ENCODE measurements at places on chromosomes 12 and 14.

DNA sequence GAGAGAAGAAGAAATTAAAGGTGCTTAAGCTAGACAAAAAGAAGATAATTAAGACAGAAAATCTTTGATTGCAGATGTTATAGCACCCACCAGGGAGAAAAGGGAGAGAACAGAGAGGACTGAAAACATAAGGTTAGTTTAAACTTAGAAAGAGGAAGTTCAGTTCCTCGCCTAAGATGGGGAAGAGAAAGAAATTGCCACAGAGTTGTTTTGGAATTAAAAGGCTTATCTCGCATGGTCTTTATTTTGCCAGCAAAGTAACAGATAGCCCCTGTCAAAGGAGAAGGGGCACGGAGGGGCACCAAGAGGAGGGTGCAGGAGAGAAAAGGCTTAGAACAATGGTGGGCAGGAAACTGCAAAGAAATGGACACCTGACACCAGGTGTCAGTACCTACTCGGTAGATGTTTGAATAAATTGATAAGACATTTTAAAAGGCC, 17.8 kb upstream of the OXA1L start:
- no peak for DNase-seq

DNA sequence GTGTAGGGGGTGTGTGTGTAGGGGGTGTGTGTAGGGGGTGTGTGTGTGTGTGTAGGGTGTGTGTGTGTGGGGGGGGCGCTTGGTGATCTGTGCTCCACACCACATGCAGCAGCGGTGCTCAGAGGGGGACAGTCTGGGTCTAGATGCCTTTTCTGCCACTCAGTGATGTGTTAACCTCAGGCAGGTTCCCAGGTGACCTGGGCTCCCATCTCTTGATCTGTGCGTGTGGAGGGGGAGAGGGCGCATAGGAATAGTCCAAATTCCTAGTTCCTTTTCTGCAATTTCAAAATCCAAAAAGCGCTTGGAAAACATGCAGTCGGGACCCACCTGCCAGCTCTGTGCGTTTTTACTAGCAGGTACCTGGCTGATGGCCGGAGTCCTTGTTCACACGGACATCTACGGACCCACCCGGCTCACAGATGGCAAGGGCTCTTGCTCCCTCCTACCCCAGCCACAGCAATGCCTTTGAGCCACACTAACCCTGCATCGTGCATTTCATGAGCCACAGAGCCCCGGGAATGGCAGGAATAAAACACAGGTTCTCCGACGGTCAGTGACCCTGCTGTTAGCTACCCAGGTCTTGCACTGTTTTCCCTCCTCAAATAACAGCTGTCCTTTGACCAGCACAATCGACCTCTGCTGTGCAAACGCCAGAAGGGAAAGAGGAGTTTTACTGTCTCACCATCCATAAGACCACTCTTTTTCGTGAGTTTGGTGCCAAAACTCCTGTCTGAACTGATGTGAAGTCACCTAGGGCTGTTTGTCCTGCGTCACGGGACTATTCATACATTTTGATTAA, 120.8 kb downstream of the GLT1D1 start:
- DNase-seq, result no peak

DNA sequence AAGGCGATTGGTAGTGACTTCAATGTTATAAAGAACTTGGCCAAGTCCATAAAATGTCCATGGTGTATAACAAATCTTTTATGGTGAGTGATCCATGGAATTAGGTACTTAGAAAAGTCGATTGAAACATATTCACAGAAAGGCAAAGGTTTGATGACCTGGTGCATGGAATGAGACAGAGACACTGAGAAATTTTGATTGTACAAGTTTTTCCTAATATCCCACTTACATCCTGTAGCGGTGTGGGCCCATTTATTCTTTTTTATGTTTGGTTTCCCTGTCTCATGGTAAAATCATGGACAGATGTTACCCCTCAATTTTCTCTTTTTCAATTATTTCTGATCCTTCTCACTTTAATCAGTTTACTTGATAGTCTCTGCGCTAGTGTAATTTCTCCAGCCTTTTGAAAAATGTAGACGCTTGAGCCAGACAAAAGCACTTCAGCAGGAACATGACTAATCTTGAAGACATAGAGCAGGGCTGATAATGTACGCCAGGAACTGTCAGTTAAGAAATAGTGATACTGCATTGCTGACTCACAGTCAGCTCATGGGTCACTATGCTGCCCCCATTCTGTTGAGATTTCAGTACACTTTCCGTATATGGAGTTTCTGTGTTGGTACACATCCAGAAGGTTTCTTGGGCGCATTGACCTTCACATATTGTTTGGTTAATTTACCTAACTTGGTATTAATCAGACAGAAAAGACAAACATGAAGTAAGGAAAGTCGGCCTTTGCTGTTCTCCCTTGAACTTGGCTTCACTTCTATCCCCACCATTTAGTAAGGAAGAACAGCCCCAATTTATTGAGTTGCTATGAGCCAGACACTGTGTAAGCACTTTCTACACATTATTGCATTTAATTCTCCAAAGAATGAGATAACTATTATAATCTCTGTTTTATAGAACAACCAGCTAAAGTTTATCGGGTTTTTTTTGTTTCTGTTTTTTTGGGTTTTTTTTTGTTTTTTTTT, 841.7 kb downstream of the DIO2 start:
- no peak for DNase-seq

DNA sequence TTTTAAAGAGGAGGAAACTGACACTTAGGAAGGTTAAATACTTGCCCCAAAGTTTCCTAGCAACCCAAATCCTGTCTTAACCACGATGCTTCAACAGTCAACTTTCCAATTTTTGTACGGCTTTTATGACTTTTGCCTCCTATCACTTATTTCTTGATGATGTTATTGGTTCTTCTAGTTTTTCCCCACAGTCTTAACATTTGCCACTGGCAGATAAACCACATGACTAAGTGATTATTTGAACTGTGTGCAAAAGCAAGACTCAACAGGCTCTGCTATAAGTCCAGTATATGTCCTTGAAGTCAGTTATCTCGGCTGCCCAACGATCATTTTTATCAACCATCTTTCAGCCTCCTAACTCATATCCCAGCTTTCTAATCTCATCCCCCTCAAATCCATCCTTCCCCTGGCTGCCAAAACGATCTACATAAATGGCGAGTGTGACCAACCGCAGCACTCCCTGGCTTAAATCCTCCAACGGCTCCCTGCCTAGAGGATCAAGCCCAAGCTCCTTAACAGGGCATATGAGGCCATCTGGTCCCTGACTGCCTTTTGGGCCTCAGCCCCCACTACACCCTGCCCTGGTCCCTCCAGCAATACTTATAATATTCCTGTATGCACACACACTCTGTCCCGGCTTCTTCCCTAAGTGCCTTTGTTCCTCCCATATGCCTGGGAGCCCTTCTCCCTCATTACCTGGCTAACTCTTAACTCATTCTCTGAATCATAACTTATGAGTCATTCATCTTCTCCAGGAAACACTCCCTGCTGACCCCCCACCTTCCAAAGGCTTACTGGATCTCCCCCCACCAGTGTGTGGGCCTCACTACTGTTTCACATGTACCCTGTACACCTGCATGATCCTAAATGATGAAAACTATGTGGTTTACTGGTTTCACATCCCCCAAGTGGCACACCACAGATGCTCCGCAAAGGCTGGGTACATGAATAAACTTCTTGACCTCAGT, 8.8 kb downstream of the VPS37B start:
- no peak for DNase-seq

- DNase-seq, result no peak
These were observed 2.1 kb upstream of the RNASE13 start for GRCh38 chr14:21036751-21037150.

GRCh38 chr14:67971627-67972625, 152.3 kb downstream of the RAD51B start:
- DNase-seq, result no peak

GRCh38 chr12:70449074-70449752, 83.1 kb downstream of the KCNMB4 start:
- DNase-seq, result no peak

DNA sequence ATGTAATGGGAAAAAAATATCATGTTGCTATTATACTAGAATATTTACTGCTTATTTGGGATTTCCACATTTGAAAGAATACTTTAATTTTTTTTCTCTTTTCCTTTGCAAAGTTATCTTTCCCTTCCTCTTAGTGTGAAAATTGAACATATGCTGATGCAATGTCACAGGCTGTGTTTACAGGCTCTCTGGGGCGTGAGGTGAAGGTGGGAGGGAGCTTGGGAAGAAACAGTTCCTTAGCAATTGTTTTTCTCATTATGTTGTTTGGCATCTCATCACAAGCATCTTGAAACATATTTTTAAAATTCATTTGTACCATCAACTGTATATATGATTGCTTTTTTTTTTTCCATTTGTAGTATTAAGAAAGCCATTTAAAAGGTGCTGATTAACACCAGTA, 47.9 kb upstream of the NAV3 start:
- no peak for DNase-seq

DNA sequence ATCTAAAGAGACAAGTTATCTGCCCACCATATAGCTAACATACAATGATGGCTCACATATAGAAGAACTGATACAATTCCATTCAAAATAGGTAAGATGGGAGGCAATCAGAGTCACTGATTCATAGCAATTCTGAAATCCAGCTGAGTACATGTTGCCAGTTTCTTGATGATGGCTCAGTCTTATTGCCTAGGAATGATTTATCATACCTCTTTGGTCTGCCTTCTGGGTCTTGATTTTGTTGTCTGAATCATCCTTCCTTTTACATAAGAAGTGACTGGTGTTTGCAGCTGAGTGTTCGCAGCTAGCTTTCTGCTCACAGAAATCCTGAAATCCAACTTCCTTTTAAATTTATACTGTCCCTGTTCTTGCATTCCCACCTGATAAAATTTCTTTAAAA, 463.2 kb upstream of the MGAT4C start:
- no peak for DNase-seq

DNA sequence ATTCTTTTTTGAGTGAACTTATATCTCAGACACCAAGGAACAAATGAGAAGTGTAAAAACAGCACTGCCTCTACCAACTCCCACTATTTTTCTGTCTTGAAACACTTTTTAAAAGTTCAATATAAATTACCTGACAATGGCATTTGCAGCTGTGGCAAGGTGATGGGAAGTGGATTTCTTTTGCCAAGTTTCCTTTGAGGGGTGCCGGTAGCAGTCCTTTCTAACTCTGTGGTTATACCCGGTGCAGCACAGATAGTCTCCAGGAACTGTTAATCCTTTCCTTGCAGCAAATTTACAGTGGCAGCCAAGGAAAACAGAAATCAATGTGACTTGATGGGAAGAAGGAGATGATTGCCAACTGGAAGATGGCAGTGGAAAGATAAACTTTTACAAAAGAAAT, 243.7 kb downstream of the BCAT1 start:
- DNase-seq, result no peak

DNA sequence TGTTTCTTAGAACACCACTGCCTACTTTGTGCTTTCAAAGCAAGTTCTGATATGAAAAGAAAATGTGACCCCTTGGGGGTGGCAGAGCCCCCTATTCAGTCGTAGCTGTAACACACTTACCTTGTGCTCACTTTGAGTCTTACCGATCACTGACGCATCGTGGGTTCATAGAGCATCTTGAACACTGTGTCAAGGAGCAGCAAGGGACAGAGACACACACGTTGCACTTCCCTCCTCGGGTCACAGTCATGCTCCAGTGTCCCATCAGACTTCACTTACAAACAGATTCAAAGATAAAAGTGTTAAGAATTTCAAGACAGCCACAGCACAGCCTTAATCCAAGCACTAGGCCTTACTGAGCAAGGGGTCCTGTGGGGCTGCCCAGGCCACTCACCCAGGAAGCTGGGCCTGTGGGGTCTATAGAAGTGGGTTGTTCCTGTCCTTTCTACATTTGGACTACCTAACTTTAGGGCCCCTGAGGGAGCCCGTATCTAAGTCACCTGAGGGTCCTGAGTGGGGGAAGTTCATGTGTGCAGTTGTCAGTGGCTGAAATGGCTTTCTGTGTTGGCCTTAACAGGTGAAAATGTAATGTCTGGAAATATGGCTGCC, 75.4 kb upstream of the BDKRB2 start:
- no peak for DNase-seq

DNA sequence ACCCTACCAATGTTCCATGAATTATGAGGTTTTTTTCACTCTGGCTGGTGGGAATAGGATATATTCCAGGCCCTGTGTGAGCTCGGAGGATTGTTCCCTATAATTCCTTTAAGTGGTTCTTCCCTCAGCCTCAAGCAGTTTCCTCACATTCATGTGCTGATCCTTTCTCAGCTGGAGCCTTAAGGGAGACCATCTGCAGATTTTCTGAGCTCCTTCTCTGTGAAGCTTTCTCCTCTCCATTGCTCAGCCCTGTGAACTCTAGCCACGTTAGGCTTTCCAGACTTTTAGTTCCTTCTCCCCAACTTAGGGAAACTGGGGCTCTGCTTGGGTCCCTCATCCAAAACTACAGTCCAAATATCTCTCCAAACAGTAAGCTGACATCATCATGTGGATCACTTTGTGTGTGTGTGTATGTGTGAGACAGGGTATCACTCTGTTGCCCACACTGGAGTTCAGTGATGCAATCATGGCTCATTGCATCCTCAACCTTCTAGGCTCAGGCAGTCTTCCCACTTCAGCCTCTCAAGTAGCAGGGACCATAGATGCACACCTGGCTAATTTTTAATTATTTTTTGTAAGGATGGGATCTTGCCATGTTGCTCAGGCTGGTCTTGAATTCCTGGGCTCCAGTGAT, 219.5 kb upstream of the OTX2 start:
- DNase-seq, result no peak

DNA sequence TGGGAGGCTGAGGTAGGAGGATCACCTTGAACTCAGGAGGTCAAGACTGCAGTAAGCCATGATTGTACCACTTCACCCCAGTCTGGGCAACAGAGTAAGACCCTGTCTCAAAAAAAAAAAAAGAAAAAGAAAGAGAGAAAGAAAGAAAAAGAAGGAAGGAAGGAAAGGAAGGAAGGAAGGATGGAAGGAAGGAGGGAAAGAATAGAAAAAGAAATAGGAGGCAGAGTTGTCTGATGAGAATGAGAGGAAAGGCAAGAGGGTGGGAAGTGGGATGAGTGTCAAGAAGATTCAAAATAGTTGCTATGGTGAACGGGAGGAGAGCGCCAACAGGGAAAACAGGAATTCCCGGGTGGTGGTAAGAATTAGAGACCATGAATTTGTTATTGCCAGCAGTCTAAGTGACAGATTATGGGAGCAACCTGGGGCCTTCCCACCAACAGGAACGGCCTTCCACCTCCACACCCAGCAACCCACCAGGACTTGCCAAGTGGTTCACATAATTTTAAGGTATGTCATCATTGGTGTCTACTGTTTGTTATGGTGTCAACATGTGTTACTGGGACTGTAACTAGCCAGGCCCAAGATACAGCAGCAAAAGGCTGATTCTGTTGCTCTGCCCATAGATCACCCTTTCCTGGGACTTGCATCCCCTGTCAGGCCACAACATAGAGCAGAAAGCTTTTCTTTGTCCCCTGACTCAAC, 36.1 kb upstream of the C12orf76 start:
- no peak for DNase-seq

GRCh38 chr12:13523536-13524307, 327.2 kb downstream of the EMP1 start:
- no peak for DNase-seq

DNA sequence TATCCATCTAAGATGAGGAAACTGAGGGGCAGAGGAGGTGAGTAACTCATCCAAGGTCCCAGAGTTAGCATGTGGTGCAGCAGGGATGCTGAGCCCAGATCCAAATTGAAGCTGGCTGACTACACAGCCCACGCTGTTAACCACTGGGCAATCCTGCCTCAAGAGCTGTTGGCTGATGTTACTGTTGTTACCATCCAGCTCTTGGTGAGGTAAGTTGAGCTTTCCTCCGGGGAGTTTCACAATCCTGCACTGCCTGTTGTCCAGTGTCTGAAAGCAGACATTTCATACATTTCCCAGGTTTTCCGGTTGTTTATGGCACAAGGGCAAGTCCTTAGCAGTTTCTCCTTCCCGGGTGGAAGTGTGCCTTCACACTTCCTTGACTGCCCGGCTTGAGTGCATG, 14.5 kb downstream of the CYP46A1 start:
- no peak for DNase-seq
